ENCODE measurements at places on chromosomes 5 and 9. TPM values are rescaled to one million over a fixed set of nuclear protein-coding genes. Genes with fewer than 3 reads are reported as not detected.

The THBS4 gene
- 1.3 TPM for total RNA-seq

The SPINK6 gene
- total RNA-seq = not detected

The GLRA1 gene
- not detected for total RNA-seq

GRCh38 chr9:128259156-128259555, 16.7 kb downstream of the GOLGA2 start:
- peak; percentile 4 for DNase-seq

DNA sequence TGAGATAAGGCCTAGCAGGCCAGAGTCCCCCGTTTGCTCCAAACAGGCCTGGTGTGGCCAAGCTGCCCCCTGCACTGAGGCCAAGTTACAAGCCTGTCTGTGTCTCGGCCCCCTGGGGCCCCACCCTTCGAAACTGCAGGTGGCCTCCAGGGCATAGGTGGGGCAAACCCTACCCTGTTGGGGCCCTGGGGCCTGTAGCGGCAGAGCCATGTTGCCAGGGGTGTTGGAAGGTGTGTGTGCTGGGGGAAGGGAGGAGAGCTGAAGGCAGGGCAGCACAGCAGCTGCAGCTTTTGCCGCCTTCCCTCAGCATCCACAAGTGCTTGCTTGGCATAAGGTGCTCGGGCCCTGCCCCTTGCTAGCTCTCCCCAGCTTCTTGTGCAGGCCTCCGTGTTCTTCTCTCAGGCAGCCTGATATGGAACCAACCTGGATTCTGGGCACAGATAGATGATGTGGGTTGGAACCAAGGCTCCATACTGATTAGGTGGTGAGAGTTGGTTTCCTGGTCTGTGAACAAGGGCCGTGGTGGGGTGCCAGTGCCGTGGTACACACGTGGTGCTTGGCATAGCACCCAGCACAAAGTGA, 12.7 kb downstream of the IRF1 start:
- DNase-seq = no peak

DNA sequence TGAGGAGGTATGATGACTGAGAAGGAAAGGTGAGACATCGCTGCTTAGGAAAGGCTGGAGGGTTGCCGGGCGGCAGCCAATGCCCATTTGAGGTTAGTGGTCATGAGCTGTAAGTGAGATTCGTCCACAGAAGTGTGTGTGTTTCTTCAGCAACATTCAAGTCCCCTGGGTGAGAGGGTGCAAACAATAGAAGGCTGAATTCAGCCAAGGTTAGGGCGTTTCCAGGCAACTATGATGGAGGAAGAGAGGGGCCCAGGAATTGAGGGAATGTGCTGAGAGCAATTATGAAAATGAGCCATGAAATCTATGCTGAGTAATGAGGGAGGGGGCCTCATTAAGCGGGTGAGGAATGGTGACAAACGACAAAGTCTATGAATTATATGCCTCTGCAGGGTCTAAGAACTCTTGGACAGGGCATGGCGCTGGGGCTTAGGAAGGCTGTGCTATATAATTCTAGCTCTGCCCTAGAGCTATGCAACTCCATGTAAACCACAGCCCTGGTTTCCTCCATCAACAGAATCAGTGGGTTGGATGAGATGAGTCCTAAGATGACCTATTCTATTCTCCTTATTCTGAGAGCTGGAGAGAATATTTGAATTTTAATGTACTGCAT, 96.0 kb downstream of the SLIT3 start:
- no peak for DNase-seq

GRCh38 chr5:77316871-77317661, 106.6 kb downstream of the PDE8B start:
- no peak for DNase-seq

DNA sequence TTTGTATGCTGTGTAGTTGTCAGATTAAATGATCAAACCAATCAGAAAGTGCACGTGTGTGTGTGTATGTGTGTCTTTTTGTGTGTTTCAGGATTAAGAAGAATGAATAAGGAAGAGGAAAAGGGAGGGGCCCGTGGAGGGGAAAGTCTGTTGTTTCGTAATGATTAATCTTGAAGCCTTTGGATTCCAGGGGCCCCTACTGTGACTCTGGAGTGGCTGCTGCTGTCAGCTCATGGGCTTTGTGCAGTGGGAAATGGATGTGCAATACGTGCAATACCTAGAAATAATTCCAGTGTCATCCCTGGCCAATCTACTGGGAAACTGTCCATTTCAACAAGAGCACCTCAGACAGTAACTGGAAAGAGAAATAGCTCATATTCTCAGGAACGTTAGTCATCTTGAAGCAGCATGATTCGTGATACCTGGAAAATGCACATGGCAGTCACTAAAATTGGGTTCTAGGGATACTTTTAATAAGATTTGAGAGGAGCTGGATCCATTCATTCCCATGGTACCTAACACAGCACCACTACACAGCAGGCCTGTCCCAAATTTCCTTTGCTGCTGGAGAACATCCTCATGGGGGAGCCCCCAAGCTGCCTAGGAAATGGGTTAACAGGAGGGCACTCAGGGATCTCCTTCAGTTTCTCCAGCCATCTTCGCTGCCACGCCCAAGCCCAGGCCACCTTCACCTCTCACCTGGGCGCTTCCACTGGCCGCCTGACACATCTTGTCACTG, 186.3 kb downstream of the NR3C1 start:
- peak; percentile 29 for DNase-seq

DNA sequence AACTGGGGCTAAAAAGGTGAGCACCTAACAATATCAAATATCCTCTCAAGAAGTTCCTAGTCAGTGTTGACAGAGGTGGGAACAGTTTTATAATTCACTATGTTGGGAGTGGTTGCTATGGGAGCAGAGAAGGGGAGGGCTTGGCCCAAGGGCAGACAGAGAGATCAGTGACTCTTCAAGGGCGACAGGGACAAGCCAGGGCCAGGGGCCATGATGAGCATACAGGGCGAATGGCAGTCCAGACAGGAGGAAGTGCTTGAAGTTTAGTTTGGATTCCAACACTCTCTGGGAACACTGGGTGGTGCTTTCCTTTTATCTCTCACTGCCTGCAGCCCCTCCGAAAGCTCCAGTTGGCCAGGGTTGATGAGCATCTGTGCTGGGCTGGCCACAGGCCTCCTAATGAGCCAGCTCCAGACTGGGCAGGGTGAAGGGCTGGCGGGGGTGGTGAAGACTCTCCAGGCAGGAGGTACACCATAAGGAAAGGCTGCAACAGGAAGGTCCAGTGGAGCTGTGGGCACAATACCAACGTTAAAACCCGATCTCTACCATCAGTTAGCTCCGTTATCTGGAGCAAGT, 111.3 kb downstream of the TMEM174 start:
- no peak for DNase-seq

DNA sequence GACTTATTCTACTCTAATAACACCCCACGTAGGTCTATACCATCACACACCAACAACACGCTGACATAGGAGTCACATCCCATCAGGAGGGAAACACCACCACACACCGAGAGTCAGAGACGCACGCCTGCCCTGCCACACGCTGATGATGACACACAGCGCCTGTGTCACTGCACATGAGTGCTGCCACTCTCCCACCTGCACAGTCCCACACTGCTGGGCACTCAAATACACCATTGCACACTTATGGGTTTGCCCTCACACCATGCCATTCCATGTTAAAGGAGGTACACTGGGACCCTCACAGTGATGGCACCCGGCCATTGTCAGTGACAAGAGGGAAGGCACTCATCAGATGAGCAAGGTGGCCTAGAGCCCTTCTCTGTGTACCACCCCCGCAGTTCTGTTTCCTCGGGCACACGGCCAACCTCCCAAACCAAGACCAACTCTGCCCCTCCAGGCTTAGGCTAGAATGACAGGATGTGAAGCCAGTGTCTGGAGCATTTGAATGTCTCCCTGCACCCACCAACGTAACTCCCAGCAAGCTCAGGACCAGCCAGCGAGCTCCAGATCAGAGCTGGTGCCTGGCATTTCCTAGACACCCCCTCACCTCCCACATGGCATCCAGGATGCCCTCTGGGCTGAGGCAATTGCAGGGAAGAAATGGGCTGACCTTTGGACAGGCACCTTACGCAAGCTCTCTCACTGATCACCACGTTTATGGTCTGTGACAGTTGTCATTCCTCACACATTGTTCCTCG, 3.6 kb upstream of the CPLX2 start:
- DNase-seq = peak; percentile 32

DNA sequence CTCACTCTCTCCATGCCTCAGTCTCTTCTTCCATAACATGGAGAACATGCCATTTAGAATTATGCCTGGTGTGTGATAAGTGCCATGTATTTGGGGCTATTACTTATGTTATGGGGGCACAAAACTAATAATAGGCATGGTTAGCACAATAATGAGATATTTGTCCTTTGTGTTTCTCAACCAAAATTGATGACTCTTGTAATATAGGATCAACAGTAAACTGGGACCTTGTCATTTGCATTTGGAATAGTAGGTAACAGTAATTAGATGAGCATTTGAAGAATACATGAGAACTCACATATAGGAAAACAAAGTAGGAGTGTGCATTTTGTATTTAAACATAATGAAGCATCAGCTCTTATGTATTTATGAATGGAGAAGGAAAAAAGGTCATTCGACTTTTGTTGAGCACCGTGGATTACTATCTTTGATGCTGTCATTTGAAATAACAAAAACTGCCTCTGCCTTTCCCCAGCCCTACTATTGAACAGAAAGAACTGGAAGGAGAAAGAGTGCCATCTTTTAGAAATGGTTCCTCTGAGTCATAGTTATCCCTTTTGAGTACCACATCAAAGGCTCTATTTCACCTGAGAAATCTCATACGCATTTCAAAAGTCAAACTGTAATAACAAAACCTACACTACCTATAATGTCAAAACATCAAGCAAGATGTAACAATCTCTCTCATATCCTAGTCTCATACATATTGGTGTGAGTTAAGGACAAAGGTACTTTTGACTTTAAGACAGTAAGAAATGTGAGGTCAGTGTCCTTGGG, 655.2 kb downstream of the PDE4D start:
- no peak for DNase-seq

DNA sequence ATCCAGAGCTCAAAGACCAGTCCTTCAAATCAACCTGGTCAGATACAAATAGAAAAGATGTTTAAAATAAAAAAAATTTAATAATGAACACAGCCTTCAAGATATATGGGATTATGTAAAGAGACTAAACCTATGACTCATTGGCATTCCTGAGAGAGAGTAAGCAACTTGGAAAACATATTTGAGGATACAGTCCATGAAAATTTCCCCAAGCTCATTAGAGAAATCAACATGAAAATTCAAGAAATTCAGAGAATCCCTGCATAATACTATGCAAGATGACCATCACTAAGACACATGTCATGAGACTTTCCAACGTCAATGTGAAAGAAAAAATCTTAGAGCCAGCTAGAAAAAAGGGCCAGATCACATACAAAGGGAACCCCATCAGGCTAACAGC, 512.9 kb upstream of the PTGER4 start:
- no peak for DNase-seq

GRCh38 chr9:137689745-137690529, 71.1 kb downstream of the EHMT1 start:
- DNase-seq = no peak
